ENCODE measurements at places on chromosomes 13 and 19.

DNA sequence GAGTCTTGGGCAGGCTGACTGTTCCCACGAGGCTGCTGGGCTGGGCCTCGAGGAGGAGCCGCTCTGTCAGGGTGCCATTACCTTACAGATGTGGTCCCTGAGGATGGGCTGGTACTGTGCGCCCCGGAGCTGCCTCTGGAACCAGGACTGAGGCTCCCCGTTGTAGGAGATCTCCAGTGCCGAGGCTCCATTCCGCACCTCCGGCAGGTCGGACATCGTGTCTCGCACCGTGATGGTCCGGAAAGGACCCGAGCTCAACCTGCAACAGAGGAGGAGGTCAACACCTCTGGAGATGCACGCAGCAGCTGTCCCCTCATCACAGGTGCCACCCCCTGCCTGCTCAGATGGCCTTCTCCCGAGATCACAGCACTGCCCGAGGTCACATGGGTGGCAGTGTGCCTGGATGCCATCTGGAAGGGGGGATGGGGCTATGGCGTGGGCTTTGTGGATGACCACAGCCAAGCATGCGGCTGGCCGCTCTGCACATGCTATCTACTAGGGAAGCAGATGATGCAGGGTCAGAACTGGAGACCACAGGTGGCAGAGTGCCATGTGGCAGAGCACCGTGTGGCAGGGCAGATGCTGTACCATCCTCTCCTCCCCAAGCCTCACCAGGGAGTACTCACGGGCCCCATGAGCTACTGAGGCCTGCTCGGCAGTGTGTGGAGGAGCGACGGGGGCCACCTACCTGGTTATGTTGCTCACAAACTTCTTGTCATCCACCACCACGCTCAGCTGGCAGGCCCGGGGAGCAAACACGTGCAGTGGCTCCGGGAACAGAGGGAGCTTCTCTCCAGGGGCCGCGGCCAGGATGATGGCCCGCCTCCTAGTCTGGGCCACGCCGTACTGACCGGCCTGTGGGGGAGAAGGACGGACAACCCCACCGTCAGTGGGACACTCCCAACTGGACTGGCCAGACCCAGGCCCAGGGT is 18.3 kb upstream of the EIF3G start:
- DNase-seq: no peak

DNA sequence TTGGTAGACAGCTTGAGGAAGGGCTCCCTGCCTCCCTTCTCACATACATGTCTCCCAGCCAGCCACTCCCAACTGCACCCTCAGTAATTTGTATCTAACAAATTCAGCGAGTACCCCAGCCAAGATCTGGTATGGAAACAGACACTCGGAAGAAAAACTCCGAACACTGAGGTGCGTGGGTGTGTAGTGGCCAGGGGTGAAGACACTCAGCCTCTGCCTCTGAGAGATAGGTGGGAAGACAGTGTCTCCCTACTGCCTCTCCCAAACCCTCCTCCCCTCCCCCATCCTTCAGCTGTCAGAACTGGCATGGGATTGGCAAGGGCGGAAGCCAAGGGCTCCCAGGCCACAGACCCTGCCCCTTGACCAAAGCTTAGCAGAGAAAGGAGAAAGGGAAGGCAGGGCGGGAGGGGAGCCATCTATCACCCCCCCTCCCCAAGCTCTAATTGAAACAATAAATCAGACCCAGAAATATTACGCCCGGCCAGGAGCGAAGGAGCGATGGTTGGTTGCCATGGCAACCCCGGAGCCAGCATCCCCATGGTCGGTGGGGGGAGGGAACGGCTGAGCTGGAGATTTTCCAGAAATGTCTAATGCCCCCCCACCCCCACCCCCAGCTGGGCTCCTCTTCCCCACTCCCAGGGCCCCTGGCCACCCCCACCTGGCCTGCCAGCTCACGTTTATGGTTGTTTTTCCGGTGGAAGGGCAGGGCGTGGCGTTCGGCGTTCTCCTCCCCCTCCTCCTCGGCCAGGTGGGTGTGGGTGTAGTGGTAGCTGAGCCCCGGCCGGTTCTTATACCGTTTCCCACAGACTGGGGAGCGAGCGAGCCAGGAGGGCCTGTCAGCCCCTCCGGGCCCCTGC is 7.0 kb downstream of the DPF1 start:
- no peak for DNase-seq

DNA sequence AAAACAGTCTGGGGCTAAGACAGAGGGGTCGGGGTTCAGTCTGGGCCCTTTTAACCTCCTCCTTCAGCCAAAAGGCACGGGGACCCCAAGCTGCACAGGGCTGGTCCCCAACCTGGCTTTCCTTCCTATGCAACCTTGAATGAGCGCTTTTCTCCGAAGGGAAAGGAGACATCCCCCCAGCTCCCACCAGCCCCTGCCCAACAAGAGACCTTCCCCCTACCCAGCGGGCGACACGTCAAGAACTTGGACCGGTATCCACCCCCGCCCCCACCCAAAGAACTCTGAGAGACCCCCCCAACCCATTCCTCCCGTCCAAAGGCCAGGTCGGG is 35.0 kb upstream of the NANOS3 start:
- no peak for DNase-seq

- DNase-seq: no peak
Observed at GRCh38 chr19:47110521-47111005, 3.0 kb downstream of the ZC3H4 start.

GRCh38 chr13:27126859-27127258 is 44.8 kb downstream of the USP12 start:
- no peak for DNase-seq
